Stomach (tissue), 19 donors: ENCODE measurements at places on chromosomes 5 and 9.
A peak's percentile ranks its signal among the peaks of the same experiment; 100 is the strongest.

GRCh38 chr9:79409182-79409823 is 162.5 kb upstream of the TLE4 start:
- DNase-seq = no peak

DNA sequence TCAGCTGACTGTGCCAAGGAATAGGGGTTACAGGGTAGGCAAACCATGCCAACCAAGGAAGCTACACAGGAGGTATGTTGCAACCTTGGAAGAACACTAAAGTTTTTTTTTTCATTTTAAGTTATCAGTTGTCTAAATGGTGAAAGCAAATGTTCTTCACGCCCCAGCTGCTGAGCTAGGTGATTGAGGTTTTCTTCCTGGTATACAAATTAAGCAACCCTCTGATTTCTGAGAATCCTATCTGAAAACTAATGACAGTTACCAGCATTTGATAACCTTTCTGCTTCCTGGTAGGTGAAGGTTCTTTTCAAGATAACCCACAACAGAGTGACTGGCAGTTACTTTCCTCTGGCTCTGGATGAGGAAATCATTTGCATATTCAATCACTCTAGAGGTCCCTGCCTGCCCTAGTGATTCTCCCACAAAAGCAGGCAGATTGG is 194.9 kb downstream of the ATP10B start:
- DNase-seq = no peak

DNA sequence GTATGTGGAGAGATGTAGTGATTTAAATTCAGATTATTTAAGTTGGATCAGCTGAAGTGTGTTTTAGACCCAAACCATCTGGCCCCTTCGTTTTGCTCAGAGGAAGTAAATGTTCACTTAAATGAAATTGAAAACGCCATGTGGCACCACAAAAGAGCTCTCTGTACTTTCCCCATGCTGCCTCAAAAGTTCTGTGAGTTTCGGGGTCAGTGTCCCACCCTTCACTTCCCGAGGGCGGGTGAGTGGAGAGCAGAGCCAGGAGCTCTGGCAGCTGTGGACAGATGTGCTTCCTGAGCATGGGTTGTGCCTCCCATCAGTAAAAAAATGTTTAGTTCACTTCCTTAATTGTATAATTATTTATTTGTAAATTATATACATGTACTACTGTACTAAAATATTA is 48.4 kb downstream of the PSD2 start:
- no peak for DNase-seq

GRCh38 chr9:89179540-89179894 is 899 bp upstream of the SHC3 start:
- DNase-seq = peak; percentile 55

GRCh38 chr5:53825016-53825415 is 264.6 kb downstream of the NDUFS4 start:
- no peak for DNase-seq

- DNase-seq = peak; percentile 7
Measured at GRCh38 chr9:114302727-114303126, 20.2 kb upstream of the ORM1 start.

DNA sequence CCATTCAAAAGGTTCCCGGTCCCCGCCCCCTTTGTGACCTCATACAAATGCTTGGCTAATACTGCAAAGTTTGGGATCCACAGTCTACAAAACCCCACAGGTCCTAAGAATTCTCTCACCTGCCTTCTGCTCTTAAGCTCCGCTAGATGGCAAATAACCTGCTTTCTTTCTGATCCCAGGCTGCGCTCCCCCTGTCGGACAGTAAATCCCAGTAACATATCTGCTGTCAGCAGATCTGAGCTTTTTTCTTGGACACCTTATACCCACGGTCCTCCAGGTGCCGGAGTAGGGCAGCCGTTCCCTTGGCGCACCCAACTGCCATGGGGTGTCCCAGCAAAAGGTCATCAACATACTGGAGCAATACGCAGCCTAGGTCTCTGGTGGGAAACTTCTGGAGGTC is 39.0 kb upstream of the PPP1R26 start:
- peak; percentile 46 for DNase-seq

DNA sequence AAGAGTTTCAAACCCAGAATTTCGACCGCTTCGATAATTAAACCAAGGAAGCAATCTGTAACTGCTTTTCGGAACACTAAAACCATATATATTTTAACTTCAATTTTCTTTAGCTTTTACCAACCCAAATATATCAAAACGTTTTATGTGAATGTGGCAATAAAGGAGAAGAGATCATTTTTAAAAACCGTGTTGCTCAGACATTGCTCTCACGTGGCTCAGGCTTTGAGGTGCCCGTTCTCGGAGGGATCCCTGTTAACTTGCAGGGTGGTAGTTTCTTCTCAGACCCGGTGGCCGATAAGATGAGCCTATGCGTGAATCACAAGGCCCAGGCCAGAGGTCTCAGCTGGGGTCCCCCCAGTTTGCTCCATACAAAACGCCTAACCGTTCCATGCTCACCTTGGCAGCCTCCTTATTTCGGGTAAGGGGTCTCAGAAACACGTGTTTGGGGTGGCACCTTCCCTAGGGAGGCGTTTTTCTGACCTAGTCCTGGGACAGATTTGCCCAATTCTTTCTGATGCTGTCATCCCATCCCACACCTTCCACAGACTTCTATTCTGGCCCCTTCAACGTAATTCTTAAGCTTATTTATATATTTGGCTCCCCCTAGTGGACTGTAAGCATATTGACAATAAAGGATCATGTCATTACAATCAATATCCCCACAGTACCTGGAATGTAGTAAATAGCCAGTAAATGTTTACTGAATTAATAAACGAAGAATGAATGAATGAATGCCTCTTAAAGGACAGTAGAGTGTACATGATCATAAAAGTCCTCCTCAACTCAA is 48.1 kb downstream of the THBS4 start:
- DNase-seq = no peak

- no peak for DNase-seq
Measured at GRCh38 chr5:22965960-22966359, 112.8 kb upstream of the CDH12 start.

DNA sequence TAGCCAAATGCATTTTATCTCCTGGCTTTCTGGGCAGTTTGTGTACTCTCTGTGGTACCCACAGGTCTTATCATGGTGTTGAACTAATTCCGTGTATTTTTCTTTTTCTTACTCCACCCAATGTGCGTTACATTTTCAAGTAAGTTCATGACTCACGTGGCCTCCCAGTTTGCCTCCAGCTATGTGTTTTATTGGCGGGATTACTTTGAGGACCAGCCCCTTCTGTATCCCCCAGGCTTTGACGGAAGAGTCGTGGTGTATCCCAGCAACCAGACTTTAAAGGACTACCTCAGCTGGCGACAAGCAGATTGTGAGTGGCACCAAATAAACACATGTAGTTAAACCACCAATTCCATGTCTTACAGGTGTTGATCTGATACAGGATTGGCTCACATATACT is 3.2 kb downstream of the THG1L start:
- DNase-seq = no peak

GRCh38 chr9:31023847-31024246 is 1360.6 kb upstream of the ACO1 start:
- peak; percentile 37 for DNase-seq

GRCh38 chr5:54063817-54064216 is 246.6 kb downstream of the ARL15 start:
- DNase-seq = no peak

DNA sequence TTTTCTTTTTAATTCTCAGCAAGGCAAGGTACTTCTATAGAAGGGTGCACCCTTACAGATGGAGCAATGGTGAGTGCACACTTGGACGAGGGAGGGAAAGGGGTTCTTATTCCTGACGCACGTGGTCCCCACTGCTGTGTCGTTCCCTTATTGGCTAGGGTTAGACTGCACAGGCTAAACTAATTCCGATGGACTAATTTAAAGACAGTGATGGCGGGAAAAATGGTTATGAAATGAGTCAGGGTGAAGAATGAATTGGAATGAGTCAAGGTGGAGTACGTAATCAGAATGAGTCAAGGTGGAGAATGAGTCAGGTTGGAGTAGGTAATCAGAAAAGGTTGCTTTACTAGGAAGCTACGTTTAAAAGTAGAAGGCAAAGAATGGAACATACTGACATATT is 2.1 kb upstream of the HMGCS1 start:
- peak; percentile 44 for DNase-seq

DNA sequence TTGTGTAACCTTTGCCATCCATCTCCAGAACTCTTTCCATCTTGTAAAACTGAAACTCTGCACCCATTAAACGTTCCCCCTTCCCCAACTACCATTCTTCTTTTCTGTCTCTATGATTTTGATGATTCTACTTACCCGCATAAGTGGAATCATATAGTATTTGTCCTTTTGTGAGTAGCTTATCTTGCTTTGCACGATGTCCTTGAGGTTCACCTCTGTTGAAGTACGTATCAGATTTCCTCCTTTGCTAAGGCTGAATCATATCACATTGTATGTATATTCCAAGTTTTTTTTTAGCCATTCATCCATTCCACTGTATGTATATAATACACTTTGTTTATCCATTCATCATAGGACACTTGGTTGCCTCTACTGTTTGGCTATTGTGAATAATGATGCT is 2.9 kb upstream of the RNF130 start:
- no peak for DNase-seq

DNA sequence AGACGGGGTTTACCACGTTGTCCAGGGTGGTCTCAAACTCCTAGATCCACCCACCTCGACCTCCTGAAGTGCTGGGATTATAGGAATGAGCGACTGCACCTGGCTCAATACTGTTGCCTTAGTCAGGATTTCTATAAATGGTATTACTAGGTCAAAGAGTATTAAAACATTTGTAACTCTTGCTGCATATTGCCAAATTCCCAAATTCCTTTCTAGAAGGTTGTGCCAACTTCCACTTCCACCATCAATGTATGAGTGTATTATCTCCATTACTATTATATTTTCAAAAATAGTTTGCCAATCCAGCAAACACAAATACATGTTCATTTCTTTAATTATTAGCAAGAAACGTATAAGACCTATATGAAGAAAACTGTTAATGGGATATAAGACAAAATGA is 10.6 kb downstream of the PTGR1 start:
- no peak for DNase-seq
